Stimulated activated CD4-positive, alpha-beta T cell treated with anti-CD3 and anti-CD28 coated beads, TNF-alpha, amount 100 ng/mL, for 1 hour (primary cell): ENCODE measurements at places on chromosomes 6 and 20.

- DNase-seq: no peak
Observed at GRCh38 chr6:170025341-170025911, 265.5 kb downstream of the DLL1 start.

DNA sequence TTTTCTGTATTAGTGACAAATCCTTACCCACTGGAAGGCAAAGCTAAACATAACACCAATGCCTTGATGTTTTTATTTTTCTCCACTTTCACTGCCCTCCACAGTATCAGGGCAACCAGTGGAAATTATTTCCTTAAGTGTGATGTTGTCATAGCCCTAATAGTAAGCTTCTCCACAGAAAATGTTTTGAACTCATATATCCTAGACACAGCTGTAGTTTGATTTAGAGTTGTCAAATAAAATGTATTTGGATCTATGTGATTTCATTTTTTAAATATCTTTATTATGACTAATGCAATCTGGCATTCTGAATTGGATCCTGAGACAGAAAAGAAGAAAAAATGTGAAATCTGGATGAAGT is 70.9 kb upstream of the UFL1 start:
- DNase-seq: no peak

DNA sequence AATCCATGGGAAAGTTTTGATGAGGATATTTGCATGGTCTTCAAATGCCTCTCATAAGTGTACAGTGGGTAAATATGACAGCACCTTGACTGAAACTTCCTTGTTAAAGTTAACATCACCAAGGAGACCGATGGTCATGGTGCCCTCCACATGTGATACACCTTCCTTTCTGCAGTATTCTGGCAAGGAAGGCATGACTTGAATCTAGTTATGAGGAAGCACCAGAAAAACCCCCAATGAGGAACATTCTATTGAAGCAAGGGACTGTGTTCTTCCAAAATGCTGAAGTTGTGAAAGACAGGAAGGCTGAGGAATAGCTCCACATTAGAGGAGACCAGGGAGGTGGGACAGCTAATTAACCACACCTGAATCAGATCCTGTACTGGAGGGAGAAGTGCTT is 118.3 kb downstream of the SLC24A3 start:
- DNase-seq: no peak

DNA sequence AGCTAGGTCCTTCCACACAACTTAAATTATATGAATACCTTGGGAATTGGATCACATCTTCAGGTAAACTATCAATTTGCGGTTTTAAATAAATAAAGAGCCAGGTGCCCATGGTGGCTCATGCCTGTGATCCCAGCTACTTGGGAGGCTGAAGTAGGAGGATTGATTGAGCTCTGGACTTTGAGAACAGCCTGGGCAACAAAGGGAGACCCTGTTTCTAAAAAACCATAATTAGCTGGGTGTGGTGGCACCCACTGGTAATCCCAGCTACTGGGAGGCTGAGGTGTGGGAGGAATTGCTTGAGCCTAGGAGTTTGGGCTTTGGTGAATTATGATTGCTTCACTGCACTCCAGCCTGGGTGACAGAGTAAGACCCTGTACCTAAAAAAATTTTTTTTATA is 3.4 kb downstream of the GMNN start:
- no peak for DNase-seq

DNA sequence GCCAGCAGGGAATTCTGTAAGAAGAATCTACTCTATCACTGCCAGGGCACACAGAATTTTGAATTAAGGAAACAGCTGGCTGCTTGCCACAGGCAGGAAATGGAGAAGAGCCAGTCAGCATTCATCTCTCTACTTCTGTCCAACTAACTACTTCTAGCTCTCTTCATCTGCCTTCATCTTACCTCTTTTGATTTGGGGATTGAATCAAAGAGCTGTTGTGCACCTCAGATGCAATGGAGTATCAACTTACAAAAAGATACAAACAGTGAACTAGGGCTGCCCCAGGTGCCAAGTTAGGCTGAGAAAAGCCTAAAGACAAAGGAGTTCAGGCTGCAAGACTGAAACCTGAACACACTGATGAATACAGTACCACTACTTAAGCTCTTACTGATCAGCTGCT is 82.0 kb downstream of the PTPRK start:
- DNase-seq: no peak

GRCh38 chr6:24355393-24355792 is 2.5 kb downstream of the DCDC2 start:
- no peak for DNase-seq
